COLO829 (cell line): ENCODE measurements at places on chromosomes 5 and 9.

DNA sequence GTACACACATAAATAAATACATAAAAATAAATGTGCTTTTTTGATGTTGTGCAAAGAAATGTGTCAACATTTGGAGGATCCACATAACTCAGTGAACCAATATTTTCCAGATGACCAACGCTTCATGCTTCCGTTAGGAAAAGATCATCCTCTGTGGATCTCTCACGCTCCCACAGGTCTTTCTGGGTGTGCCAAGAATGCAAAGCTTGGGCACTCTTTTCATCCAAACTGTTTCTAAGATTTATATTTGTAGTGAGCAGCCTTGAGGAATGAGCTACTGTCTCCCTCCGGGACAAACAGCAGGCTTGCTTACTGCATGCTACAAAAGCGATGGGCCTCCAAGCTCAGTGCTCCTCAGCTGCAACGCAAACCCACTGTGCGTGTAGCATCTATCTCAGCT is 46.2 kb upstream of the RUFY1 start:
- DNase-seq = no peak

DNA sequence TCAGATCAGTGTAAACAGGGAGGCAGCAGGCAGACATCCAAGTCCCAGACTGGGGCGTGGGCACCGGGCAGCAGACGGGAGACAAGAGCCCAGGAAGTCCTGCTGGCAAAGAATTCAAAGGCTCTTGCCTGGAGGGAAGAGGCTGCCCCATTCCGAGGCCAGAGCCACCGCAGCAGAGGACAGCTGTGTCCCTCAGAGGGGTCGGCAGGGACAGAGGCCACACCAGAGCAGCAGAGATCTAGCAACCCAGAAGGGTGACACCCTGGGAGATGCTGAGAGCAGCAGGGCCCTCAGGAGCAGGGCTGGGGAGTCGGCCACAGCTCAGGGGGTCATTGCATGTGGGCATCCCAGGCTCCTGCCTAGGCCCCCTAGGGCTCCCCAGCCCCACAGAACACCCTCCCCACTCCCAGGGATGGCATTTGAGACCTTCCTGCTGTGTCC is 29.1 kb downstream of the ADAMTS2 start:
- no peak for DNase-seq

- peak; percentile 5 for DNase-seq
Observed at GRCh38 chr9:28073270-28073669, 500.0 kb upstream of the C9orf72 start.

DNA sequence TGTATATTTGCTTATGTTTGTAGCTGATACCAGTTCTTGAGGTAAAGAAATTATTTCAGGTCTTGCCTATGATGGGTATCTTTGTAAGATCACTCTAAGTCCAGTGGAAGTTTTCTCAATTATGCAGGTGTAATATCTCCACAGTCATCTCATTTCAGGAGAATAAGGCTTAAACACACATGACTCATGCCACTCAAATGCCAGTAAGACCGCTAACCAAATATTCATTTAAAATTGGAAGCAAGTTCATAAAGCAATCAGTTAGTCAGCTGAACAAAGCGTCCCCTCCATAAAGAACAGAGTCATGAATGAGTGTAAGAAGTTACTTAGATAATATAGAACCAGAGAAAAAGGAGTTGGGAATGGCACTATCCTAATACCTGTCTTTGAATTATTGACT is 248.7 kb downstream of the LURAP1L start:
- no peak for DNase-seq

DNA sequence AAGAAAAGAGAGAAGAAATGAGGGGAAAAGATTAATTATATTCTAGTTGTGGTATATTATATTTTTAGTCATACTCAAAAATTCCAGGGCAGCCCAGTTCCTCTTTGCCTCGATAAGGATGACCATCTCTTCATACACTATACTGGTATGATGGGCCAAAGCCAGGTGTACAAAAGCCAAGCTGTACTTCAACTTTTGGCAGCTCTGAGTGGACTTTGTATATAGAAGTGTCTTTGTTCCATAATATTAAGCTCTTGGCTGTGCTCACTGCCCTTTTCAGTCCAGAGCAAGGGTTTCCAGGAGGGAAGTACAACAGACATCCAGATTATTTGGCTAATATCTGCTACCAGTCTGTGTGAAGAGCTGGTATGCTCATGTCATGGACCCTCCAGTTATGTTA is 934.3 kb upstream of the CDH10 start:
- DNase-seq = no peak

DNA sequence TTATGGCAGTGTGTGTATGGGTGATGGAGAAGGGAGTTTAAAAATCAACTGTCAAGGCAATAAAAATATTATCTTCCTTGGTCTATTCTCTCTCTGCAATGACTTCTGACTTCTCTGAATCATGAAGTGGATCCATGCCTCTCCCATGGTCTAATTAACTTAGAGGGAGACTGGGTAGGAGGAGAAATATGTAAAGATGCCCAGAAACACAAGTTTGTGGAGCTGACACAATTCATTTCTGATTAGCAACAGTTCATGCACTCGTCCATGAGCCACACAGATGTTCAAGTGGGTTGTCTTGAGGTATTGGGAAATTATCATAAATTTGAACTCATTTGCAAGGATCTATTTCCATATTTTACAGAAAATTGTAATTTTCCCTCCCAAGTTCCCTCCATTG is 38.1 kb downstream of the INSYN2B start:
- no peak for DNase-seq

- DNase-seq = no peak
Observed at GRCh38 chr5:26791021-26791420, 247.4 kb downstream of the CDH9 start.

- DNase-seq = no peak
Observed at GRCh38 chr5:176542596-176543427, 5.6 kb upstream of the RNF44 start.

DNA sequence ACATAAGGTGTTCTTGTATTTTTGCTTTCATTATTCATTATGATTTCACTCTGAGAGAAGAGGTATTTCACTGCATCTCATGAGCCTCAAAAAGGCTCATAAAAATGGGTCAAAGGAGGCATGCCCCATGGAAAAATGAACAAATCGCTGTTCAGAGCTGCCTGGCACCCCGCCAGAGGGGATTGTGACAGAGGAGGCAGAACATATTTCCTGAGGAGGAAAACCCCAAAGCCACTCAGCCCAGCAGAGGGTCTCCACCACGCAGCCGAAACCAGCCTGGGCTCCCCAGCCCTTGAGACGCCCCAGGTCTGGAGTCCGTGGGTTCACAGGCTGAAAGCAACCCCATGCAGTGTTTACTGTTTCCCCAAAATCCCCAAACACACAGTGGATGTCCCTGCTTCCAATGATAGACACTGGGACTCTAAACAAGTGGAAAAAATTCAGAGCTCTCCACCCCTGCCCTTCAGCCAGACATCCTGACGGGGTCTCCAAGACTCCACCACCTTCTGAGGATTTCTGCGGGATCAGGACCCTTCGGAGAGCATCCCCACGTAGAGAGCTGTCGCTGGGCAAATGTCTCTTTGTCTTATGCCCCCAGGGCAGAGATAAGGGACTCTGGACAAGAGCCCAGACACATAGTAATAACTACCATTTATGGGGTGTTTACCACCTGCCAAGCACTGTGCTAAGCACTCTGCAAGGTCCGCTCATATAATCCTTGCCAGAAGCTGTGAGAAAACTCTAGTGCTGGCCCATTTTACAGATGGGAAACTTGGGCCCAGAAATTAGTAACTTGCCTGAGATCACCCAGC is 122.3 kb downstream of the PAX5 start:
- no peak for DNase-seq

- no peak for DNase-seq
Observed at GRCh38 chr9:37066139-37066725, 32.2 kb upstream of the PAX5 start.

DNA sequence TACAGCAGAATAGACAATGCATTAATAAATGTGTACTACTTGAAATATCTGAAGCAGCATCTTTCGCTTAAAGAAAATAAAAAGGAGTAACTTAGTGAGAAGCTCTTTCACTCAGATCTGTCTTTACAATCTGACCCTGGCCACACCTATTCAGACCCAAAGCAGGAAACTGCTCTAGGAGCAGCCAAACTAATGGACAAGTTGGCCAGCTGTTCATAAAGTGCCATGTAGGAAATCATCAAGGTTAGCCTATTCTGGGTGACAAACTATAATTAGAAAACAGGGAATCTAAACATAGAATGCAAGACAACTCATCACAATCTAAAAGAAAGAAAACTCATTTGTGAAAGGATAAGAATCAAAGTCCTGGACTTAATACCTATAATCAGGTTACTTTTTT is 101.3 kb downstream of the AGTPBP1 start:
- no peak for DNase-seq

DNA sequence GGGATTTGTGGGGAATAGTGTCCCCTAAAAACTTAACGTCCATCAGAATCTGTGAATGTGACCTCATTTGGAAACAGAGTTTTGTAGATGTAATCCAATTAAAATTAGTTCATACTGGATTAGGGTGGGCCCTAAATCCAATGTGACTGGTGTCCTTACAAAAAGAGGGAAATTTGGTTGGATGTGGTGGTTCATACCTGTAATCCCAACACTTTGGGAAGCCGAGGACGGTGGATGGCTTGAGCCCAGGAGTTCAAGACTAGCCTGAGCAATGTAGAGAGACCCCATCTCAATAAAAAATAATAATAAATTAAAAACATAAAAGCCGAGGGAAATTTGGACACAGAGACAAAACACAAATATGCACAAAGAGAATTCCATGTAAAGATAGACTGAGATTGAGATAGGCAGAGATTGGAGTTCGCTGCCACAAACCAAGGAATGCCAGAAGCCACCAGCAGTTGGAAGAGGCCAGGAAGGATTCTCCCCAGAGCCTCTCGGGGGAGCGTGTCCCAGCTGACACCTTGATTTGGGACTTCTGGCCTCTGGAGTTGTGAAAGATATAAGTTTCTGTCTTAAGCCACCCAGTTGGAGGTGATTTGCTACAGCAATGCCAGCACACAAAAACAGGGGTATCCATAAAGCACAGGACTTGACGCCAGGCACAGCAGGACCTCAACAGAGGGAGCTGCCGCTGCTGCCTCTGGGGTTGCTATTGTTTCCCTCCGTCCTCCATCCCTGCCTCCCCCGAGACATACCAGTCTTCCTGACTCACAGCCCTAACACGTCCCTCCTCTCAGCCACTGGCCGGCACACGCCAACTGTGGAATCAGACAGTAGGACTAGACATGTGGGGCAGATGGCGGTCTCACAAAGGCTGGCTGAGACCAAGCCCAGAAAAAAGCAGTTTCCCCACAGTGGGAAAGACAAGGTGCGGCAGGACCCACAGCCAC is 73.8 kb upstream of the IL17B start:
- DNase-seq = no peak

- no peak for DNase-seq
Observed at GRCh38 chr5:74188351-74189105, 452.0 kb downstream of the ENC1 start.

GRCh38 chr9:19682397-19682796 is 106.4 kb downstream of the SLC24A2 start:
- DNase-seq = no peak

DNA sequence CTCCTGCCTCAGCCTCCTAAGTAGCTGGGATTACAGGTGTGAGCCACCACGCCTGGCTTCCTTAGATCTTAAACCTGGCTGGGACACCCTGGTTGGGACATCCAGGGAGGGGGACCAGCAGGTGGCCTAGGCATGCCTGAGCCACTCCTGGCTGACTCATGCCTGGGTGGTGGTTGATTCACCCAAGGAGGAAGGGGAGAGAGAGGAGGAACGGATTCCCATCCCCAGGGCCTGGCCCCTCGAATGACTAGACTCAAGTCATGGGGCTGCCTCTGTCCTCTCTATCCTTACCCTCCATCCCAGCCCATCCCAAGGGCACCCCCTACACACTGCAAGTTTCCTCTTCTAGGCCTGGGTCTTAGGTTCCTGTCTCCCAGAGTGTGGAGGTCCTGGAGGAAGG is 12.7 kb downstream of the EEIG1 start:
- DNase-seq = no peak

DNA sequence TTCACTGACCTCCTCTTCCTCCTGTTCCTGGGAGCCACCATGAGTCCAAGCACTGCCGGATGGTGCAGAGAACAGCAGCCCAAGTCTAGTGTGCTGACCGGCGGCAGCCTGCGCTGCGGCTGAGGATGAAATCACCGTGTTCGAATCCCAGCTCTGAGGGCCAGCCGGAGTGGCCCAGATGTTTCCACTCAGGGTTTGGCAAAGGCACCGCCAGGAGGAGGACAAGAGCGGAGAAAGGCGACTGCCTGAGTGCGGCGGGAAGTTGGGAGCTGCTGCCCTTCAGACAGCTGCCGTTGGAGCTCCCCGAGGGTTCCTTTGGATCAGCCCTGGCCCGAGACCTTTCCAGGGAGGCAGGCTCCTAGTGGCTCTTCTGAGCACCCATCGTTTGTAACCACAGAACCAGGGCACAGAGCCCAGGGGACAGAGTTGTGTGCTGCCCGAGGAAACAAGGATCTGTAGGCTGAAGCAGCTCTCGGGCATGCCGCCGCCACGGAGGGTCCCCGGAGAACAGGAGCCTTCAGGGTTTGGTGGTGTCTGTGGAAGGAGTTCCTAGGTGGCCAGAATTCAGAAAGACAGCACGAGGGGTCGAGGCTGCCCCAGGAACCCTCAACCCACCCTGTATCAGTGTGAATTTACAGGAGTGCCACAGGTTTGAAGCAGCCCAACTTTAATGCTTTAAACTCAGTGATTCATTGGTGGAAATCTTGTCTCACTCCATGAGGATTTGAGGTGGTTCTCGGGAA is 115.6 kb upstream of the COL5A1 start:
- no peak for DNase-seq

GRCh38 chr9:19485193-19485592 is 76.4 kb downstream of the ACER2 start:
- no peak for DNase-seq

DNA sequence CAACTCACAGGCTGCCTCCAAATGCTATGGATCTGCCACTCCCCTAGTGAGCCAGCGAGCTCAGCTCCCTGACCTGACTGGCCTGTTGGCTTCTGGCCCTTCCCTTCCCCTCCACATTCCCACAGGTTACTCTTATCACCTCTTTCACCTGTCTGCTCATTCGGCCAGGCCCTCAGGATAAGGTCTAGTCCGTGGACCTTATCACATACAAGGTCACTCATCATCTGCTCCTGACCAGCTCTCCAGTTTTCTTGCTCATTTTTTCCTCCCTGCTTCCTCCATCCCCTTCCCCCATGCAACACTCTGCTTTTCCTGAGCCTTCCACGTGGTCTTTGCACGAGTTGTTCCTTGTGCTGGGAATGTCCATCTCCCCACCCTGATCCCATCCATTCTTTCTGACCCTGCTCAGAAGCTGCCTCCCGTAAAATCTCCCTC is 25.9 kb upstream of the NDST1 start:
- no peak for DNase-seq

DNA sequence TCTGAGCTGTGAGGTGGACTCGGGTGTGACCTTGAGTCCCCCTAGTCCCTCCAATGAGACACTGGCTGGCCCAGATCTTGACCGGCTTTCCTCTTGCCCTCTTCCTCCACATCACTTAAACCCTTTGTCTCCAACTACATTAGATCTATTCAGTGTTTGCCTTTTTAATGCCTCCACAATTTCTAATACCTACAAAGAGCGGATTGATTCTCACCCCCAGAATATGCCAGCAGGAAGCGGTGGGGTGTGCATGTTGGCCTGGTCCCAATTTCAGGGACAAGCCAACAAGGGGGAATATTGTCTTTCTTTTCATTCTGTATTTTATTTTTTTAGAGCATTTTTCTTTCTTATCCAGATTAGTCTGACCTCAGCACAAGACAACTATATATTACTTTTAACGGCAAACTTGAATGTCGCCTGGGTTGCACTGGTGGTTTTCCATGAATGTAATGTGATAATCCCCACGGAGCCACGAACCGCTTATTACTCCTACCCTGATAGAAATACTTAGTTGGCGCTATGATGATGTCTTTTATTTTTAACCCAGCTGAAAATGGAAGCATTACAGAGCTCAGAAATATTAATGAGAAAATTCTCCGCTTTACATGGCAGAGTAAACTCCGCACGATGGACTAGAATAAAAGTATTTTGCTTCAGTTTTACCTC is 68.5 kb upstream of the MYO10 start:
- peak; percentile 62 for DNase-seq
